ENCODE measurements at places on chromosomes 2 and 18. TPM values are rescaled to one million over a fixed set of nuclear protein-coding genes. Genes with fewer than 3 reads are reported as not detected.

DNA sequence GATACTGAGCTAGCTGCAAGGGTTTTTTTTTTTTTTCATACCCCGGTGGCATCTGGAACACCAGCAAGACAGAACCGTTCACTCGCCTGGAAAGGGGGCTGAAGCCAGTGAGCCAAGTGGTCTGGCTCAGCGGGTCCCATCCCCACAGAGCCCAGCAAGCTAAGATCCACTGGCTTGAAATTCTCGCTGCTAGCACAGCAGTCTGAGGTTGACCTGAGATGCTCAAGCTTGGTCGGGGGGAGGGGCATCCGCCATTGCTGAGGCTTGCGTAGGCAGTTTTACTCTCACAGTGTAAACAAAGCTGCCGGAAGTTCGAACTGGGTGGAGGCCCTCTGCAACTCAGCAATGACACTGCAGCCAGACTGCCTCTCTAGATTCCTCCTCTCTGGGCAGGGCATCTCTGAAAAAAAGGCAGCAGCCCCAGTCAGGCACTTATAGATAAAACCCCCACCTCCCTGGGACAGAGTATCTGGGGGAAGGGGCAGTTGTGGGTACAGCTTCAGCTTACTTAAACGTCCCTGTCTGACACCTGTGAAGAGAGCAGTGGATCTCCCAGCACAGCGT lies 5.1 kb upstream of the MIB1 start:
- no peak for DNase-seq

- DNase-seq: no peak
Observed at GRCh38 chr2:145723872-145724271, 1204.0 kb upstream of the ZEB2 start.

- DNase-seq: no peak
Observed at GRCh38 chr18:9058406-9058805, 44.1 kb upstream of the NDUFV2 start.

- DNase-seq: no peak
Observed at GRCh38 chr2:127517465-127517864, 8.8 kb downstream of the IWS1 start.

- no peak for DNase-seq
Observed at GRCh38 chr2:101842471-101842870, 145.0 kb downstream of the MAP4K4 start.

Gene CYRIA
- 12.5 TPM for total RNA-seq

Gene SERPINB11
- total RNA-seq: not detected

Gene L3MBTL4
- total RNA-seq: 0.27 TPM

Gene FTCDNL1
- total RNA-seq: 3.4 TPM

Gene RGPD3
- total RNA-seq: 1.1 TPM

Data from thoracic aorta (tissue), 2 donors.